ENCODE measurements at places on chromosomes 12 and 14.

- DNase-seq = no peak
Observed at GRCh38 chr12:7373226-7373625, 69.4 kb downstream of the ACSM4 start.

DNA sequence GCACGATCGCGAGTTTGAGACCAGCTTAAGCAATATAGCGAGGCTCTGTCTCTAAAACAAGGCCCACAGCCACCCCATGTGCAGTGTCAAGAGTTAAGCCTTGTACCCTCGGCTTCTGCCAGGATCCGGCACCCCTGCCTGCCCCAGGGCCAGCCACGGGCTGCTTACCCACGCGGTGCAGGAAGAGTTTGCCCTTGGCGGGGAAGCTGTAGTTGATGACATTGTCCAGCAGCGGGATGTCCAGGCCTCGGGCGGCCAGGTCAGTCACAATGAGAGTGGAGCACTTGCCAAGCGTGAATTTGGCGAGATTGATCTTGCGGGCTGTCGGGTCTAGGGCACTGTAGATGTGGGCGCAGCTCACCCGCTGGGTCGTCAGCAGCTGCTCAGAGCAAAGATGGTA, 13.1 kb downstream of the DDX54 start:
- DNase-seq = no peak

- no peak for DNase-seq
Observed at GRCh38 chr14:71905031-71905430, 27.2 kb upstream of the RGS6 start.

- no peak for DNase-seq
Observed at GRCh38 chr12:46462641-46463355, 90.2 kb upstream of the SLC38A2 start.

DNA sequence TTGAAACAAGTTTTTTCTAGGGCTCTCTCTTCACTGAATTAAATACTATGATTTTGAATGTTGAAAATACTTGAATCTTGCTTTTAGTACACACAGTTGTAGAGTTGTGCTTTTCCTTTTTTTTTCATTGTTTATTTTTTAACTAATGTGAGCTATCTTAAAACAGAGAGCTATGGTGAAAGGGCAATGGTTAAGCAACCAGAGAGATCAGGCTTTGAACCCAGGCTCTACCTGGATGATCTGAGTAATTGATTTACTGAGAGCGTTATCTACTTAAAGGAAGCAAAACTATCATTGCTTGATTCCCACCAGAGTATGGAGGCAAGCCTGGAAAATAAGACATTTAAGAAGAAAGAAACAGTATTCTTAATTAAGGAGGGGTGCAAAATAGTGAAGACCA, 138.6 kb downstream of the DUSP6 start:
- no peak for DNase-seq

DNA sequence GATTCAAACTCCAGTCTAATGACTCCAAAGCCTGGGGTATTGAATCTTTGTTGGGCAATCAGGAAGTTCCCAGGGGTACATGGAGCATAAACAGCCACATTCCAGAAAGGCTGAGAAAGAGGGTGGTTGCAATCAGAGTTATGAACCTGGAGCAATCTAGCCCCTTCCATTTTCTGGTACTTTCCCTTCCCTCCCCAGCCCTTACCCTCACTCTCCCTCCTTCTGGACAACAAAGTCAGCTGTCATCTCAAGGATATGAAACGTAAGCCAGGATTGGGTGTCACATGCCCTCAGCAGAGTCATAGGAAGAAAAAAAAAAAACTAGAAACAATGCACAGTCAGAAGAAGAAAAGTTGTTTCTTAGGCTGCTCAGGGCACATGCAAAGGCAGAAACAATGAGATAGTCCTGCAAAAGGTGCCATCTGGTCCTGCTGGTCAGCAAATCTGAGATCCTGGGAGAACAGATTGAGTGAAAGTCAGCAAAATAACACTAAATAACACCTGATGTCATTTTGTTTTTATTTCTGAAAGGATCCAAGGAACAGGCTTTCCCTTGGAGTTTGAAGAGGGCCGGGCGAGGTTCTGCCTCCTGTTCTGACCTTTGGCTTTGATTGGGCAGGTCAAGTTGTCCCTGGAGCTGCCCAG, 27.1 kb downstream of the TMEM229B start:
- no peak for DNase-seq

GRCh38 chr14:94393474-94393873, 5.1 kb upstream of the SERPINA1 start:
- no peak for DNase-seq

DNA sequence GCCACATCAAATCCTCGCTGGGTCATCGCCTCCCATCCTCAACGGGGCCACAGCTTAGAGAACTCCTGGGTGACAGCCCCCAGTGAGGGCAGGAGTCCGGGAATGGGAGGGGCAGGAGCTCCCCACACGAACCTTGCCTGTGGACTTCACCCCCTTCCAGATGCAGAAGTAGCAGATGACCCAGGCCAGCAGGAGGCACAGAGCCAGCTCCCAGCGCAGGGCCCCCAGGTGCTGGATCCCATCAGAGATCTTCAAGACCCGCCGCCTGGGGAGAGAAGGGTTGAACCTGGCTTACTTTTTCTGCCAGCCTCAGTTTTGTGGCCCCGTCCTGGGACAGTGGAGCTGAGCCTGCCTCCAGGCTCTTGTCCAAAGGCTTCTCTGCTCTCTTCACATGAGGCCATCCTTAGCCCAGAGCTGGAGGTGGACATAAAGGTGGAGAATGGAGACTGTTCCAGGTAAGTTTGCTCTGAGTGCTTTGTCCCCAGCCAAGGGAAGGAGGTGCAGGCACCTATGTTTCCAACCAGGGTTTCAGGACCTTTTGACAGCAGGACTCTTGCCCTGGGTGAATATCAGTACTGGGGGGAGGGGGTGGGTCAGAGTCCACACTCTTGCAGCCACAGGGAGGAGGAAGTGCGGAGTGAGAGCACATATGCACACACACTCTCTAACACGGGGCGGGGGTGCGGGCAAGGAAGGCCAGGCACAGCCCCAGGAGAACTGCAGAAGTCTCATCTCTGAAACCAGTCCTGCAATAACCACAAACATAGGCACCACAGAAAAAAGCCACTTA, 23.3 kb upstream of the SLC6A12 start:
- no peak for DNase-seq

GRCh38 chr12:75754698-75755097, 243.3 kb upstream of the KRR1 start:
- no peak for DNase-seq

DNA sequence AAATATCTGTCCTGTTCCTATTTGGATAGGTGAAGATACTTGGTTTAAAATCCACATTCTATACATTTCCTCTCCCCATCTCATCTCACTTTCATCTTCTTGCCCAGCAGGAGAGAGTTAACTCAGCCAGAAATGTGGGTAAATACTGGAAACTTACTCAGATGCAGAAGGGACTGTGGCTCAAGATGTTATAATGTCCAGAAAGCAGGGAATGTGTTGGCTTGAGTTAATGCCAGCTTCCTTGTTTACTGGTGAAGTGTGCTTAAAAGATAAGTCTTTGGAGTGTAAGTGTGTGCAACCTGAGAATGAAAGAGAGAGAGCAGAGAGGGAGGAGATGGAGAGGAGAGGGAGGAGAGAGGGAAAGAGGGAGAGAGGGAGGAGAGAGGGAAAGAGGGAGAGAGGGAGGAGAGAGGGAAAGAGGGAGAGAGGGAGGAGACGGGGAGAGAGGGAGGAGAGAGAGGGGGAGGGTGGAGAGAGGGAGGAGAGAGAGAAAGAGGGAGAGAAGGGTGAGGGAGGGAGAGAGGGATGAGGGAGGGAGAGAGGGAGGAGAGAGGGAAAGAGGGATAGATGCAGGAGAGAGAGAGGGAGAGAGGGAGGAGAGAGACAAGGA, 22.0 kb upstream of the SNRPF start:
- DNase-seq = no peak

DNA sequence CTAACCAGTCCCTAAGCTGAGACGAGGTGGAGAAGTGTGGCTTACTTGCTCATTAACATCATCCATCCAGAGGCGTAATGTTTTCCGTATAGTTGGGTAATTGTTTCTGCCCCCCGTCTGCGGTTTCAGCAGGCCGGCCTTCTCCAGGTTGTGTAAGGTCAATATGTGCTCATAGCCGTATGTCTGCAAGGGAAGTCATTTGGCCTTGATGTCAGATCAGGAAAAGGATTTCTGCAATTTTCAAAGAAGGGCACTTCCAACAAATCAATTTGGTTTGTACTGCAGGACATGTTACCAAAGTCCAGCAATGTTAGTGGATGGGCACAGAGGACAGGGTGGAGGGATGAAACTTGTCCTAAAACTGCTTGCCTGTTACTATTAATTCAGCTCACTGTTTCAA, 9.9 kb upstream of the DIABLO start:
- DNase-seq = no peak

DNA sequence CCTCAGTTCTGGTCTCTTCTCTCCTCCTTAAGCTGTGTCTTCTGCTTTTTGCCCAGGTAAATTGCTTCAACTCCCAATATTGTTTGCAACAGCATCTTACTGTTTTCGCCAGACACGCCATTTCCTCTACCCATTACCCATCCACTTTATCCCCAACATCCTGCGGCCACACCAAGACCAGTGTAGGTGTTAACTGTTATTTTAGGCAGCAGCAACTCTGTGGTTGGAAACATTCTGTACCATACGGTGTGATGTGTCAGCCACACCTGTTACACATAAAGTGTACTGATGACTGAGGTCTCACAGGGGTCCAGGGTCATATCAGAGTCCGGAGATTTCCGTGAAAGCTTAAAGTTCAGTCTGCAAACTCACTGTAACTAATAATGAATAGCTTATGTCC, 21.8 kb upstream of the KLRD1 start:
- peak; percentile 40 for DNase-seq

DNA sequence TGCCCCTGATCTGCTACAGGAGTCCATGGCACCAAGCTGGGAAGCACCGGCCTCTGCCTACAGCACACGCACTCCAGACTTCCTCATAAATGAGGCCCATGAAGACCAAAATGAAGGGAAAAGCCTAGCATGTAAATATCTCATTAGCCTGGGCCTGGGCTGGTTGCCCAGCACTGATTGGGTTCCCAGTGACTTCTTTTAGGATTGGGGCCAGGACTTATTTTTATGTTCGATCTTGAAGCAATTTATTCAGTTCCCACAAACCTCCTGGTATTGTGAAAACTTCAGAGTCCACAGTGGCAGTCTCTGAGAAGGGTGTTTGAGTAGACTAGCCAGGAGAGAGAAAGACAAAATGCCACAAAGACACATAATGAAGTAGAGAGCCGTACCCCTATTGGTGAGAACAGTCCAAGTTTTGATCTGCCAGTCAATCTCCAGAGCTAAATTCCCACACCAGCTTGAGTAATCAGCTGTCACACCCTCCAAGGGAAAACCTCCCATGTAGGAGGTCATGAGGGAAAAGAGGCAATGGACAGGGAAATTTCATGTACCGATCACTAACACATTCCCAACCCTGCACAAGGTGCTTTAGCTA, 78.2 kb downstream of the PHLDA1 start:
- DNase-seq = no peak

DNA sequence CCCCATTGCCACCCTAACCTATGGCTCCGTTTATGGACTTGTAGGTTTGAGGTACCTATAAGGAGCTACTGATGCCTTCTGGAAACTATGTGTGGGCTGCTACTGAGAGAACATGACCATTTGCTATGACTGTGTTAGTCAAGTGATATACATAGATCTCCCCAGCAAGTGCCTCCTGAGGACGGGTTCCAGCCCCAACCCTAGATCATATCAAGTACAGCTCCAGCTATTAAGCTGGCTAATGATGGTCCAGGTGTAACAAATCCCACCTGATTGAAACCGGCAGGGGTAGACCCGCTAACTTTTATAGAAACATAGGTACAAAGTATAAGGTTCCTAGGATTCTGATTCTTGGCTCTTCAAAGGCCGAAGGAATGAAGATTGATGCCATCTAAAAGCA, 23.7 kb downstream of the NINJ2 start:
- peak; percentile 50 for DNase-seq

GRCh38 chr12:4939418-4940023, 29.8 kb downstream of the KCNA1 start:
- DNase-seq = no peak

GRCh38 chr14:74670726-74671411, 42.0 kb downstream of the AREL1 start:
- DNase-seq = no peak

DNA sequence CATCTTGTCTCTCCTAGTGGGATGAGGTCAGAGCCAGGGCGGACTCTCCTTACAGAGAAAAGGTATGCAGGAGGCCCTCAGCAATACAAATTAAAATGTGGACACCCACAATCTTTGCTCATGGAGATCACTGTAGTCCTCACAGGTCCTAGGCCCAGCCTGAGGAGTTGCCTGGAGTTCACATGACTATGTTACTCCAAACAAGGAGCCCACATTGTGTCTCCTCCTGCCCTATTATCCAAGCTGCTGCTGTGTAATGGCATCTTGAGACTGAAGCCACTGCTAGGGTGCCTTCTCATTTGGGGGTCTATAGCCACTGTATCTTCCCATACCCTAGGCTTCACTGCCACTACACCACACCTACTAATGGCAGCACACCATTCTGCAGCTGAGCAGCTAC, 11.0 kb downstream of the OR4K1 start:
- DNase-seq = no peak

GRCh38 chr12:131101703-131102492, 148.2 kb downstream of the ADGRD1 start:
- DNase-seq = no peak

DNA sequence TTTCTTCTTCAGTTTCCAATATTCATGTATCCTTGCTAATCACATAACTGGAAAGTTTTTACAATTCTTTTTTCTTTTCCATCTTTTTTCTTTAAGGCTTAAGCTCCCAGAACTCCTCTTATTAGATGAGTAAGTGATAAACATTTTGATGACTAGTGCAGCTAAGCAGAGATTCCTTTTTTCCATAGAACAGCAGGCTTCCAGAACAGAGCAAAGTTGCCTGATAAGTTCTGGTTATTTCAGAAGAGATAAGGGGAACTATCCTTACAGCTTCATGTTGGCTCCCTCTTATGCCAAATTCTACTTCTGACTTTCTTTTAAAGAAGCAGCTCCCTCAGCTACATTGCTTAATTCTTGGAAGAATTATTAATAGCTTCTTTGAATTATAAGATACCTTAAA, 194.7 kb upstream of the FAR2 start:
- no peak for DNase-seq

- DNase-seq = no peak
Observed at GRCh38 chr12:71233083-71233482, 75.3 kb upstream of the TSPAN8 start.

- no peak for DNase-seq
Observed at GRCh38 chr12:31408763-31409162, 82.8 kb upstream of the SINHCAF start.

Data from activated CD4-positive, alpha-beta T cell treated with anti-CD3 and anti-CD28 coated beads for 48 hours (primary cell).